ENCODE measurements at places on chromosomes 1 and 21. TPM values are rescaled to one million over a fixed set of nuclear protein-coding genes. Genes with fewer than 3 reads are reported as not detected.

DNA sequence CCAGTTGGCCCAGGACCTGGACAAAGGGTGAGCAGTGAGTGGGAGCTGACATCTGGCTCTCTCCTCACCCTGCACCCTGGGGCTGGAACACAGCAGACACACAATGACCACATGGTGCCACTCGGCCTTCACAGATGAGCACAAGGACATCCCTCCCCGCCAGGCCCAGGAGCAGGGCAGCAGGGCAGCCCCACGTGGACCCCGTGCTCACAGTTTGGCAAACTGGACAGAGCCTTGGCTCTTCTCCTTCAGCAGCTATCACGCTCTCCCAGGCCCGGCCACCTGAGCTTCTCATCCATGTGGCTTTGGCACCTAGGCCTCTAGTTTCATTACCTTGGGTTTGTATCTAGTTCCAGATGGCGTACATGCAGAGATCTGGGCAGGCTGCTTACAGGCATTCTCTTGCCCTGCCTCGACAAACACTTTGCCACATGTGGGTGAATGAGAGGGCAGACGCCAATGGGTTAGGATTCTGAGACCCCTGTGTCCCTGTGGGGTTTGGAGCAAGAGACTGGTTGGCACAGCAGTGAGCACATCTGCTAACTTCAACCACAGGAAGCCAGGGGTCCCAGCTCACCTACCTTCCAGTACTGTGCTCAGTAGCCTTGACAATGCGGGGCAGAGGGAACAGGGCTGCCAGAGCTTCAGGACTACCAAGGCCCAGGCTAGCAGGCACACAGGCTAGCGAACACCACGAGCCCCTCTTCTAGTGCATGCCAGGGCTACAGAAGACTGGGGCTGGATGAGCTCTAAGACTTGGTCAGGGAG, 3.4 kb upstream of the PTPRF start:
- no peak overlapping the region for H3K27ac ChIP-seq
- H3K27me3 ChIP-seq: no peaks in the 10 kb centered on the region
- no peak for DNase-seq
- no peak overlapping the region for H3K4me3 ChIP-seq
- H3K4me1 ChIP-seq: peaks cover 51% of the 10 kb centered on the region
- no peaks in the 10 kb centered on the region for H3K36me3 ChIP-seq

DNA sequence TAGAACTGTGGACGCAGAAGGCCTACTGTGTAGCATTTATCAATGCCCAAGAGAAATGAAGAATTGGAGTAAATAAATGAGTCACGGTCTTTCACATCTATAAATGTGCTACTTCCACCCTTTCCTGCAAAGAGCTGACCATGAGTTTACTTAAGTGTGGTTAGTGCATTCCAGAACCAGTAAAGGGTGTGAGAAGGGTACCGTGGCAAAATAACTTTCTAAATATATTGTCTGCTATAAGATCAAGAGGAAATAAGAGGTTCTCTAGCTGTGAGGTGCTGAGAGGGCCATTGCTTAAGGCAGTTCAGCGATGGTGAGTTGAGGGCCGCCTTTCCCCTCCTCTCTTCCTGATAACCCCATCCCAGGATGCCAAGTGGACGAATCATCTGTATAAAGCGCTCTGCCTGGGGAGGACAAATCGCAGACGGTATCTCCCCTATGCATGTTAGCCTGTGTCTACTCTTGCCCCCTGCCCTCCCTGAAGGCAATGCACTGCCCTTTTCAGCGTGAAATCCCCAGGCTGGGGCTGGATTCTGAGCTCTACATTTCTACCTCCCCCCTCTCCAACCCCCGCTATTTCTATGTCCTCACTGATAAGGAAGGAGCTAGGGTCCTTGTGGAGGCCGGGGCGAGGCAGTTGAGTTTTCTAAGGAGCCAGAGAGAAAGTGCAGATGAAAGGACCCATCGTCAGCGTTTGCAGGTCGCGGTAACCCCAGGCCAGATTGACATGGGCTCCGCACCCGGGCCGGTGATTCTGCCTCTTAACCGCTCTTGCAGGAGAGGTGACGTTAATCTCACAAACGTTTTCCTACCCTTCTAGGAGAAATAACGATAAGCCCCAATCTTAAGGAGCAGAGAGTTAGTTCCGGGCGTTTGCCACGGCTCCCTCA, 1.5 kb upstream of the NCAM2 start:
- H3K4me1 ChIP-seq: peaks cover under 1% of the 10 kb centered on the region
- DNase-seq: peak; percentile 17
- H3K4me3 ChIP-seq: no peak overlapping the region
- no peaks in the 10 kb centered on the region for H3K27me3 ChIP-seq
- H3K36me3 ChIP-seq: no peaks in the 10 kb centered on the region

LCE1C gene
- 1.4 TPM for total RNA-seq

DNA sequence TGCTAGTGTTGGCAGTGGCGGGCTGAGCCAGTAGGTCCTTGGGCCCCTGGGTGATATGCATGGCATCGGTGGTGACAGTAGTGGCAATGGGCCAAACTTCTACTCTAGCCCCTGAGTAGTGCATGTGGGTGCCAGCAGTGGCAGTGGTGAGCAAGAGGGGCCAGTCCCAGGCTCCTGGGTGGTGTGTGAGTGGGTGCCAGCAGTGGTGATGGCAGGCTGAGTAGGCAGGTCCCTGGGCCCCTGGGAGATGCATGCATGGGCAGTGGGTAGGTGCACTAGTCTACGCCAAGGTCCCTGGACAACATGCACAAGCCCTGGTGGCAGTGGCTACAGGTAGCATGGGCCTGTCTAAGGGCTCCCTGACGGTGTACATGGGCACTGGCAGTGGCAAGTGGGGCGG, 24.6 kb upstream of the TTC22 start:
- H3K36me3 ChIP-seq: peaks cover 5% of the 10 kb centered on the region
- peaks cover 5% of the 10 kb centered on the region for H3K27me3 ChIP-seq
- no peak overlapping the region for H3K27ac ChIP-seq
- no peaks in the 10 kb centered on the region for H3K4me1 ChIP-seq
- no peak overlapping the region for H3K4me3 ChIP-seq
- no peak for DNase-seq

AKR7A3 gene
- total RNA-seq: 0.40 TPM

GRCh38 chr1:220701974-220702373, 11.8 kb downstream of the C1orf115 start:
- H3K27me3 ChIP-seq: no peaks in the 10 kb centered on the region
- no peak overlapping the region for H3K4me3 ChIP-seq
- H3K4me1 ChIP-seq: no peaks in the 10 kb centered on the region
- no peak for DNase-seq

TNNI3K gene
- total RNA-seq: not detected

GRCh38 chr1:55375617-55376258, 160.6 kb upstream of the USP24 start:
- H3K4me1 ChIP-seq: peaks cover 14% of the 10 kb centered on the region
- H3K36me3 ChIP-seq: no peaks in the 10 kb centered on the region
- H3K27me3 ChIP-seq: no peaks in the 10 kb centered on the region
- peak; percentile 72 for DNase-seq
- no peak overlapping the region for H3K4me3 ChIP-seq

DNA sequence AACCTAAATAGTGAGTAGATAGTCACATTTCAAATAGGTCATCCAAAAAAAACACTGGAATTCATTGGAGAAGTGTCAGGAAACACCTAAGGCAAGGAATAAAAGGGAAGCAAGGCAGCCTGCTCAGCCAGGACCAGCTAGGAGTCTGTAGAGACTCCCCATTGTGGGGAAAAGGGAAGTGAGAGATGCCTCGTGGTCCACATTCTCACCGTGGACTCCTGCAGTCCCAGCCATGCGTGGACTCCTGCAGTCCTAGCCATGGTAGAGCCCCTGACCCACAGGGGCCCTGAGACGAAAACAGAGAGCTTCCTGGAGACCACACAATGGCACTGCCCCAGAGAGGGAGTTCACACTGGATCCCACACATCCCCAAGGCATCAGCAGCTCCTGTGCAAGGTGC, 97.5 kb downstream of the LRIG2 start:
- no peak overlapping the region for H3K4me3 ChIP-seq
- no peak overlapping the region for H3K27ac ChIP-seq
- H3K36me3 ChIP-seq: no peaks in the 10 kb centered on the region
- H3K27me3 ChIP-seq: no peaks in the 10 kb centered on the region

DNA sequence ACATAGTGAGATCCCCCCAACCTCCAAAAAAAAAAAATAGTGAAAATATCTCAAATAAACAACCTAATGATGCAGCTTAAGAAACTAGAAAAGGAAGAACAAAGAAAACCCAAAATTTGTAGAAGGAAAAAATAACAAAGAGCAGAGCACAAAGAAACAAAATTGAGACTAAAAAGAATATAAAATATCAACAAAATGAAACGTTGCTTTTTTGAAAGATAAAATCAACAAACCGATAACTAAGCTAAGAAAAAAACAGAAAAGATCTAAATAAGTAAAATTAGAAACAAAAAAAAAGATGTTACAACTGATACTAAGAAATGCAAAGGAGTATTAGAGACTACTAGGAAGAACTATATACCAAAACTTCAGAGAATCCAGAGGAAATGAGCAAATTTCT, 139.3 kb upstream of the PALMD start:
- no peak overlapping the region for H3K27ac ChIP-seq
- H3K36me3 ChIP-seq: no peaks in the 10 kb centered on the region
- H3K4me1 ChIP-seq: peaks cover 6% of the 10 kb centered on the region
- no peaks in the 10 kb centered on the region for H3K27me3 ChIP-seq
- no peak for DNase-seq

GRCh38 chr1:160777486-160778089, 18.4 kb upstream of the LY9 start:
- no peaks in the 10 kb centered on the region for H3K36me3 ChIP-seq
- H3K27ac ChIP-seq: no peak overlapping the region
- H3K4me3 ChIP-seq: no peak overlapping the region
- peak; percentile 71 for DNase-seq

MXRA8 gene
- total RNA-seq: not detected

GRCh38 chr1:186761358-186761757, 67.4 kb upstream of the PLA2G4A start:
- H3K27me3 ChIP-seq: no peaks in the 10 kb centered on the region
- H3K4me1 ChIP-seq: no peaks in the 10 kb centered on the region
- no peak overlapping the region for H3K4me3 ChIP-seq

DNA sequence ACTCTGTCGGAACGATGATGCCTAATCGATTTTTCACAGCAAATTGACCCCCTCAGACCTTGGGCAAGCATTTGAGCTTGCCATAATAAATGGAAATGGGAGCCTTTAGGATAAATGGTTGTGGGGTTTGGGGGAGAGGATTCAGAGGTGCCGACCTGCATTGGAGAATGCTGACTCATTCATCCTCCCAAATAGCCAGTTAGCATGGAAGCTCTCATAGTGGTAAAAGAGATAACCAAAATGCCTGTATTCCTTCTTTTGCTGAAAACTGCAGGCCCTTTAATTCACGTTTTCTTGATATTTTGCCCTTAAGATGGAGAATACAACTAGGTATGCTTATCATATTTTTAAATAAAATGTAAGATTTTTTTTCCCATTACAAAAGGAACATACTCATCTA, 392.6 kb upstream of the DEPDC1 start:
- peaks cover 10% of the 10 kb centered on the region for H3K27me3 ChIP-seq
- no peaks in the 10 kb centered on the region for H3K4me1 ChIP-seq
- no peaks in the 10 kb centered on the region for H3K36me3 ChIP-seq
- no peak overlapping the region for H3K4me3 ChIP-seq
- DNase-seq: no peak

SLC2A5 gene
- total RNA-seq: 0.61 TPM

GRCh38 chr1:11657654-11658053, 3.0 kb downstream of the FBXO44 start:
- H3K36me3 ChIP-seq: peaks cover 36% of the 10 kb centered on the region
- DNase-seq: no peak
- no peaks in the 10 kb centered on the region for H3K4me1 ChIP-seq

CRYAA gene
- total RNA-seq: not detected

TRIM67 gene
- not detected for total RNA-seq

DNA sequence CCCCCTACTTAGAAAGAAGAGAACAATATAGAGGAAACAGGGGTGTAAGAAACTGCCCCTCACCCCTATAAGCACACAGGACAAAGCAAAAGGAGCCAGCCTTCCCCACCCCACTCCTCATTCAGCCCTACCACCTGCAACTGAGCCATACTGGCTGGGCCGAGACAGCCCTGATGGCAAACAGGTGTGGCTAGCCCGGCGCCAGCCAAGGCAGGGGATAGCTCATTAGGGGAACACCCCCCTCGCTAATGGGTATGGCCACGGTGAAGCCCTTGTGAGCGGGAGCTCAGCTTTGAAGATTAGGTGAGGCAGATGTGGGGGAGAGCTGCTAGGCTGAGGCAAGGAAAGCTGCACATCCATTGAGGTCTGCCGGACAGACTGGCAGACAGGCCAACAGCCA, 65.5 kb downstream of the ERI3 start:
- peaks cover 10% of the 10 kb centered on the region for H3K4me1 ChIP-seq
- peak overlapping the region; percentile 54 for H3K27ac ChIP-seq
- H3K36me3 ChIP-seq: peaks cover 32% of the 10 kb centered on the region
- no peaks in the 10 kb centered on the region for H3K27me3 ChIP-seq
- H3K4me3 ChIP-seq: no peak overlapping the region

ESPN gene
- not detected for total RNA-seq

GRCh38 chr1:84689514-84690396, 506 bp downstream of the SSX2IP start:
- peak; percentile 48 for DNase-seq
- peak overlapping the region; percentile 83 for H3K27ac ChIP-seq
- H3K4me1 ChIP-seq: peaks cover 40% of the 10 kb centered on the region
- peaks cover 6% of the 10 kb centered on the region for H3K36me3 ChIP-seq
- H3K27me3 ChIP-seq: no peaks in the 10 kb centered on the region

DNA sequence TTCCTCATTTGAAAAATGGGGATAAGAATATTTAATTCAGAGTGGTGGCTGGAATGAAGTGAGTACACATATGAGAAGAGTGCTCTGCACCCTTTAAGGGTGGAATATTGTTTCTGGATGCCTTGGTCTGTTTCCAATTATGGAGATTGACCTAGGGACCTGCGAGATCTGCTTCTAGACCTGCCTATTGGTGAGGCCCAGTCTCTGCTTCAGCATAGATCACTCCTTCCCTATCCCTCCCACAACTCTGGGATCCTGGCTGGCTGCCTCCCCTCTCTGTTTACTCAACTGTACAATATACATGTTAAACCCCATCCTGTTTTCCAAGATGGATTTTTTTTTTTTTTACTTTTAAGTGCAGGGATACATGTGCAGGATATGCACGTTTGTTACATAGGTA, 6.4 kb upstream of the LDLRAD1 start:
- H3K4me1 ChIP-seq: no peaks in the 10 kb centered on the region
- peaks cover 4% of the 10 kb centered on the region for H3K36me3 ChIP-seq
- H3K27me3 ChIP-seq: no peaks in the 10 kb centered on the region
- no peak overlapping the region for H3K4me3 ChIP-seq

- H3K4me3 ChIP-seq: no peak overlapping the region
- no peaks in the 10 kb centered on the region for H3K27me3 ChIP-seq
- no peaks in the 10 kb centered on the region for H3K4me1 ChIP-seq
Observed at GRCh38 chr1:4346131-4346530, 308.3 kb upstream of the AJAP1 start.

THEM5 gene
- not detected for total RNA-seq

UMODL1 gene
- not detected for total RNA-seq

DNA sequence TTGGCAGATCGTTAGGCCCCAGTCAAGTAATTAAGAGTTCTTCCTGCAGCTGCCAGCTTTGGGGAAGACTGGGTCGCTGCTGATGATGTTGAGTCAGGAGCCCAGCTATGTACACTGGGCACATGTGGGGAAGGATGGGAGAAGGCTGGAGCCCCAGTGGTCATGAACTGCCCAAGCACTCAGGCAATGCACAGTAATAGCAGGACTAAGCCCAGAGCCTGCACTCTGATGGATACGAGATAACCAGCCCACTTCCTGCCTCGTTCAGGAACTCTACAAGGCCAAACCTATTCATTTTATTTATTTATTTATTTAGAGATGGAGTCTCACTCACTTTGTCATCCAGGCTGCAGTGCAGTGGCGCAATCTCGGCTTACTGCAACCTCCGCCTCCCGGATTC, 81.1 kb upstream of the BTG3 start:
- H3K4me1 ChIP-seq: peaks cover 22% of the 10 kb centered on the region
- H3K27ac ChIP-seq: no peak overlapping the region
- no peak overlapping the region for H3K4me3 ChIP-seq
- peaks cover 3% of the 10 kb centered on the region for H3K36me3 ChIP-seq
- DNase-seq: no peak
- no peaks in the 10 kb centered on the region for H3K27me3 ChIP-seq

All from MCF 10A (cell line).